ENCODE measurements at places on chromosomes 16 and 17.

DNA sequence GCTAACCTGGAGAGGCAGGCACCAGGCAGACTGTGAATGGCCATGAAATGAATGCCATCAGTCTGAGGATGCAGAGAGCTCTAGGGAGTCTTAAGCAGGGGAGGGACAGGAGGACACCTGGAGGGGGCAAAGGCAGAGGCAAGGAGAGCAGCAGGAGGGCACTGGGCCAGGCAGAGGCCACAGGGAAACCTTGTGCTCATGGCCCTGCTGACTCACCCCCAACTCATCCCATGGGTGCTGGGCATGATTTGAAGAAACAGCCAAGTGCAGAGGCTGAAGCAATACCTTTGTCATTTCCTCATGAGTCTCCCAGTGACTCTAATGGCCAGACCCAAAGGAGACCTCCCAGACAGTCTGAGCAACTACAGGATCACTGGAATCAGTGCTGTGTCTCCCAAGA lies 141.4 kb downstream of the TMEM132E start:
- DNase-seq: no peak

DNA sequence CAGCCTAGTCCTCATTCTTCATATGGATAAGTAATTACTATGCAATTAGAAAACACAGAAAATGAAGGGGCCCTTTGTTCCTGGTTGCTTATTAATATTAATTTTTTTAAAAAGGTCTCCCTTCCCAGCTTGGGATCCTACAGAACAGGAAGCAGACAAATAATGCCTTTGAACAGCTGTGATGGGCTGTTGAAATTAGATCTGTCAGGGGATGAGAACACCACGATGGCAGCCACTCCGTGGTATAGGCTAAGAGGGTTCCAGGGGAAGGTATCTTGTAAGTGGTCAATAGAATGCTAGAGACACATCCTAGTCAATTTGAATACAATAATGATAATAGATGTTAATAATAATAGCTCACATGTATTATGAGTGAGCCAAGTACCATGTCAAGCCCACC lies 83.1 kb downstream of the CCDC182 start:
- DNase-seq: no peak

DNA sequence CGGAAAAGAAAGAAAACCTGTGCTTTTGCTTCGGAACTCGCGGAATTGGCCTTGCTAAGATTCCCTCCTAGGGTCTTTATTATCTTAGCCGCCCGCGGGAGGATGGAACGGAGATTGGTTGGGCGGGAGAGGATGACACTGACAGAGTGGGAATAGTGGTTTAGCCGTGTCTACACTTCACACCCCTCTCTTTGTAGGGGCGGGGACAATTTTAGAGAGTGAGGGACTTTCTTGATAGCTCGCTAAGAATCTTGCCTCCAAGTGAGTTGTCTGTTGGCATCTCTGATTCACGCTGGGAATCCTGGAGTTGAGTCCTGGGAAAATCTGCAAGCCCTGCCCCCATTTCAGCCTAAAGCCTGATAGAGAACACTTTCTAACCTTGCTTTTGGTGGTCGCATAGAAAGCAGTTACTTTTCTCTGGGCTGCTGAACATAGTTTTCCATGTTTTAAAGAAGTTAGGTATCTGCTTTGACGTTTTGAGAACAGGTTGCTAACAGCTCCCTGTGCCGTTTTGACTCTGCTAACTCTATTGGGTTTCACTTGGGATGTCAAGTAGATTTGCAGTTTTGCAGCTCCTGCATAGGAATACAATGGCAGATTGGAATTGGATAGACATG lies 697 bp downstream of the NOL11 start:
- DNase-seq: no peak

DNA sequence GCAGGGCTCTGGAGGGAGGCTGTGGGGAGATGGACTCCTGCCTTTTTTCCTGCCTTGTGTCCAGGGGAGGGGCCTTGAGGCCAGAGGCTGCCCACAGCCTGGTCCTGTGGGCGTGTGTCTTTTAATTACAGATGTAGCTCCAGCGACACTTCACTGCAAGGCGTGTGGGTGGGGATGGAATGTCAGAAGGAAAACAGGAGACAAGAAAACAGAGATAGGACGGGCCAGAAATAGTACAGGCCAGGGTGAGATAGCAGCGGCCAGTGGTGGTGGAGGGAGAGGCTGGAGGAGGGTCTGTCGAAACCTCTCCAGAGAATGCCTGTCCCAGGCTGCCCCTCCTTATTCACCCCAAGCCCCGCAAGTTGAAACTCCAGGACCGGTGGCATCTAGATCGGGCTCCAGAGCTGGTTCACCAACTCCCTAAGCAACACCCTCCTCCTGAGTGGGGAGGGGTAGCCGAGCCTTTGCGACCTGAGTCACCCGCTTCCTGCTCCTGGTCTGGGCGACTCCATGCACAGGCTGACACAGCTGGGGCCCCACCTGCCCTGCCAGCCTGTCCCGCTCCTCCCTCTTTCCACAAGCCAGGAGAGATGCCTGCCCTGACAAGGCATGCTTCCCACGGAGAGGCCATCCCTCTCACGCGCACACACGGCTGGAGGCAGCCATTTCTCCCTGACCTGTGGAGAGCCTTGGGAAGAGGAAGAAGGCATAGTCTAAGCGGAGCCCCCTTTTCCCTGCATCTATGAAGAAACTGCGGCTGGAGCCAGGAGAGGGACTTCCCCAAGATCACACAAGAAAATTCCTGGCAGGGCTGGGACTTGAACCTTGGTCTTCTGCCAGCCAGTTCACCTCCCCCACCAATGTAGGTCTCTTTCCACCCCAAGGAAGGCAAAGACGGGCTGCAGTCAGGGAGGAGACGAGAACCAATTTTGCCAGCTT lies 6.6 kb upstream of the JUP start:
- no peak for DNase-seq

GRCh38 chr17:67467500-67468455 lies 90.7 kb downstream of the PITPNC1 start:
- no peak for DNase-seq

Measured in BJ (cell line).